Substantia nigra (tissue), 51 donors: ENCODE measurements at places on chromosomes 7 and 10.

DNA sequence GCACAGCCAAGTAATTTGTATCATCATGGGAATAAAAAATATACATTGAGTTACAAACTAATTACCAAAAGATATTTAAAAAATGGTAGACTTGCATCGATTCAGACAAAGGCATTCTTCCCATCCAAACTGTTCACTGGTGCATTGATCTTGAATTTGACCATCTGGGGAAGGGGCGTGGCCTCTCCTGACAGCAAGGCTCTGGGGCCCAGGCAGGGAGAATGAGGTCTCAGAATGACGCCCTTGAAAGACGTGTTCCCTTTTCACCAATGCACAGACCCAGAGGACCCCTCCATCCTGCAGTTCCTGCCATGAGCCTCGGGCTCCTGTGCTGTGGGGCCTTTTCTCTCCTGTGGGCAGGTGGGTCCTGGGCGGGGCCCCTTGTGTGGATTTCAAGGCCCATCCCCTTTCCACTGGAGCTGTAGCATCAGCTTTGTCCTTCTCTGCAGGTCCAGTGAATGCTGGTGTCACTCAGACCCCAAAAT, 91.1 kb upstream of the PRSS58 start:
- DNase-seq = no peak

DNA sequence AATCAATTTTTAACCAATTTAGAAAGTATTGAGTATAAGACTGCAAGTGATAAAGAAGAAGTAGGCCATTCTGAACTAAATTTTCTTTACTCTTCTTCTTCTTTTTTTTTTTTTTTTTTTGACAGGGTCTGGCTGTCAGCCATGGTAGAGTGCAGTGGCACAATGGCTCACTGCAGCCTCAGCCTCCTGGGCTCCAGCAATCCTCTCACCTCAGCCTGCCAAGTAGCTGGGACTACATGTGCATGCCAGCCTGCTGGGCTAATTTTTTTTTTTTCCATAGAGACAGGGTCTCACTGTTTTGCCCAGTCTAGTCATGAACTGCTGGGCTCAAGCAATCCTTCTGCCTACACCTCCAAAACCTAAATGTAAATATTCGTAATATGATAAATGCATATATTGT, 63.2 kb downstream of the DGKB start:
- DNase-seq = no peak

- DNase-seq = no peak
These were observed 38.0 kb upstream of the VSIR start for GRCh38 chr10:71811351-71811750.

DNA sequence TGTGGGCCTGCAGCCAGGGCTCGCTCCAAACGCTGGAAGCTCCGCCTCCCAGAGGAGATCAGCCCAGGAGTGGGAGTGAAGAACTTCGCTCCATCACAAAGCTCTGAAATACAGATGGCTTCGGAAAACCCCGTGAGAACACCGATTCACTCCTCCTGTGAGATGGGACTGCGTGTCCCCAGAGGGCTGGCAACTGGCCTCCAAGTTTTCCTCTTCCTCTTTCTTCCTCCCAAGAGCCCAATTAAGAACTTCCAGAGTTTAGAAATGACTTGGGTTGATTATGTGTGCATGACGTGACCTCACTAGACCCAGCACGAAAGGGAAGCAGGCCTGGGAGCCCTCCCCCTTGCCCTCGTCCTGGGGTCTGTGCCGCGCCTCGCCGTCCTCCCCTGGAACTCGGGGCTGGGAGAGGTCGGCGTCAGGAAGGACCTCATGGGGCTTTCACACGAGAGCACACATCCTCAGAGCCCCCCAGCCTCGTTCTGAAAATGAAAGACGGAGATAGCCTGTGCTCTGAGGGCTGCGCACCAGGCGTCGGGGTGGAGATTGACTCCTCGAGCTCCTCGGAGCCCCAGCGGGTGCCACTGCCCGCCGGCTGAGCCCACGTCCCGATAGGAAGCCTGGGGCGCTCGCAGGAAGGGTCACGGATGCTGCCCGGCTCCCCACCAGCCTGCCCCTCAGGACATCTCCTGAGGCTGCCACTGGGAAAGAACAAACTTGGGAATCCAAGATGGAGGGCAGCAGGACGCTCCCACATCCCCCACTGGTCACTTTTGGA, 37.8 kb downstream of the PTPRN2 start:
- no peak for DNase-seq

- no peak for DNase-seq
These were observed 469.2 kb upstream of the C7orf33 start for GRCh38 chr7:148121401-148121800.

DNA sequence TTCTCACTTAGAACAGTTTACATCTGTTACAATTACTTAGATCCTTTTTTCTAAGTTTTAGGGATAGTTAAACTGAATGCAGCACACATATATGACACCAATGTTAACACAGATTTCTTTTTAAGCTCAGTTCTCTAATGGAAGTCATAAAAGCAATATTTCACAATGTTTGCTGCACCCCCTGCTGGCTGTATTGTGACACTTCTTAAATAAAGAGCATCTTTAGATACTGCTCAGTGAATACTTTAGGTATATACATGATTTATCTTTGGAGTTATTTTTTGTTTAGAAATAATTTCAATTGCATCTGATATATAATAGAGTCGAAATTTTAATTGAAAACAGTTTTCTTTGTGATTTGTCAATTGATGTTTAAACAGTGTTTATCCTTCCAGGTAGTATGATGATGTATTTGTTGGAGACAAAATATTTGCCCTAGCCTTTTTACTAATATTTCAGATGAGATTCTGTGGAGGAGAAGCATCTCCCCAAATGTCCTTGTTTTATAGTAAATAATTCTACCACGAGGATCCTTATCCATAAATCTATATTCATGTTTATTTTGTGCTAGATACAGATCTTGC, 174.4 kb downstream of the ST7 start:
- no peak for DNase-seq

DNA sequence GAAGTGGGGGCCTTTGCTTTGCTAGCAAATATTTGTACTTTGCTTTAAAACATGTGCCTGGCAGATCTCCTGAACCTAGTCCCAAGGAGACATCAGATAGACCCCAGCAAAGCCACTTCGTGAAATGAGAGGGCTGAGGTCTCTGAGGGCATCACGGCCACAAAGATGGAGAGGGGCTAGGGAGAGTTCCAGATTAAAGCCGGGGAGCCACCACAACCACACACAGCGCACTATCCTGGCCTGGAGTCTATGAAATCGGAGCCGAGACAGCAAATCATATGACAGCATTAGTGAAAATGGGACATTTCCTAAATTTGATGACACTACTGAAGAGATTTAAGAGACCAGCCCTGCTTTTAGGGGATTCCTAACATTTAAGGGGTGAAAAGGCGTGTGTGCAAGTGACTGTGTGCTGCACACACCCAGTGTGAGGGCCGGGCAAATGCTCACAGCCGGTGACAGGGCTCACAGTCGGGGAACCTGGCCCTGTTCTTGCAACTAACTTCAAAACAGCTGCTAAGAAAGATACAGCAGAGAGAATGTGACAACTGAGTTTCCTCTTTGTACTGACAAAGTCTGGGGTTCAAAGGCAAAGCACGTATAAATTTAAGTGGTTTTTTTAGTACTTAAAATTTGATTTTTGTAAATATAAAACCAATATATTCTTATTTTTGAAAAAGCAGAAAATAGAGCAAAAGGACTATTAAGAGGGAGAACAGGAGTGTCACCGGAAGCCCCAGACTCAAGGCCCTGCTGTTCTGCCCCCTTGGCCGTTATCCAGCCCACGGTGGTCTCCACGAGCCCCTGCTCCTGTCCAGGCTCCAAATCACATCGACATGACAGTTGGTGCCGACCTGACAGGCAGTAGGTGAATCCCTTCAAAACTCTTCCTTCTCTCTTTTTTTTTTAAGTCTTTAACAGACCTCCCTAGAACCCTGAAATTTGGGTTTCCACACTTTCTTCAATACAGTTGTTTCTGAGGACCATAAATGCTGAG, 49.5 kb downstream of the VIPR2 start:
- DNase-seq = no peak

- no peak for DNase-seq
These were observed 58.6 kb upstream of the ARID5B start for GRCh38 chr10:61842755-61843497.

DNA sequence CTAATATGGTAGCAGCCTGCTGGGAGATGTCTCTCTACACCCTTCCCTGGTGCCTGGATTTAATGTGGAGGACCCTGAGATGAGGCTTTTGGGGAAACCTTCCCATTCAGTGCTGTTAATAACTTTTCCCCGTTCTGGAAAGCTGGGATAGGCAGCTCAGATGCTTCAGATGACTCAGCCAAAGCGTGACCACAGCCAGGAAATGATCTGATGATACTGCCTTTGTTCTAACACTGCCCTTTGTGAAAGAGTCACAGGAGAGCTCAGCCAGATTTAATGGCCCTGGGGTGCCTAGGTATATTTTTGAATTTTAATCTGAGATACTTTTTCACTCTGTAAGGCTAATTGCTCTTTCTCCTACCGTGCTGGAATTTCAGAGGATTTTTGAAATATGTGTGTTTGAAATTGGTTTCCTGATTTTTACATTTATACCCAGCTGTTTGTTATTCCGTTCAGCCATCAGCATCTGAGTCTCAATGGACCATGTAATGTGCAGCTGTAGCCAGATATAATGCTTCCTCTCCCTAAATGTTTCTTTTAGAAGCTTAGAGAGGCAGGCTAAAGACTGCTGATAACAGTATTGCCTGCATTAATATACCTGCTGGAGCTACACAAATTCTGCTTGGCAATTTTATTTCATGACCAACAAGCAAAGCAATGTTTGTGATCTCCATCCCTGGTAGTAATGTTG, 17.8 kb downstream of the CELF2 start:
- no peak for DNase-seq

DNA sequence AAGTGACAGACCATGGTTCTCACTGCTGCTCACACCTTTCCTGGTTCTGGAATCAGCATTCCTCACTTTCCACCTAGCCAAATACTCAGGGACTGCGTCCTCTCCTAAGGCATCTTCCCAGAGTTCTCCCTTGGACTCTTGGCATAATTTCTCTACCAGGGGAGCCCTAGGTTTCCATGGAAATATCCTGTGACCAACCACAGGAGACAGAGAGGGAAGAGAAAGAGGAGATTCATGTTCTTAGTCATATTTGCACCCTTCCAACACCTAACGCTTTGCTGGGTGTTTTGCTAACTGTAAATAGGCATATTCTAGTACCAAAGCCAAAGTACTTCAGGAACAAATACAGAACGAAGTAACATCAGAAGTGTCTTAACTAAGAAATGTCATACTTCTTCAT, 28.6 kb downstream of the DENND11 start:
- DNase-seq = no peak

DNA sequence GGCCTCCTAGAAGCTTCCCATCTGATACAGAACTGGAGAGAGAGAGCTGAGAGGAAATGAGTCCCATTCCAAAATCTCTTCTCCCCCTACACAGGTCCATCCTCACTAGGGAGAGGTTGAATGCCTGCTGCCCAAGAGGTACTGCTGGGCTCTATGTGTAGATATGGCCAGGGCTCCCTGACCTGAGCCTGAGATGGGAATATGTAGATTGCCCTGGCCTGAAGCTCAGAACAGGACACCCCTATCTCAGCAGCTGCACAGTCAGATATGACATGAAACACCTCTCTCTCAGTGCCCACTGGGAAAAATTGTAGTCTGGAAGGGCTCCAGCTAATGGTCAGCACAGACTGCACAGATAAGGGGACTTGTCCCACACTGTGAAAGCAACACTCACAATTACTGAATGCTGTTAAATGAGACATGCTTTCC, 3.1 kb upstream of the IFIT1B start:
- DNase-seq = peak; percentile 43

- DNase-seq = no peak
These were observed 88.3 kb downstream of the PTPRZ1 start for GRCh38 chr7:121961089-121961867.

DNA sequence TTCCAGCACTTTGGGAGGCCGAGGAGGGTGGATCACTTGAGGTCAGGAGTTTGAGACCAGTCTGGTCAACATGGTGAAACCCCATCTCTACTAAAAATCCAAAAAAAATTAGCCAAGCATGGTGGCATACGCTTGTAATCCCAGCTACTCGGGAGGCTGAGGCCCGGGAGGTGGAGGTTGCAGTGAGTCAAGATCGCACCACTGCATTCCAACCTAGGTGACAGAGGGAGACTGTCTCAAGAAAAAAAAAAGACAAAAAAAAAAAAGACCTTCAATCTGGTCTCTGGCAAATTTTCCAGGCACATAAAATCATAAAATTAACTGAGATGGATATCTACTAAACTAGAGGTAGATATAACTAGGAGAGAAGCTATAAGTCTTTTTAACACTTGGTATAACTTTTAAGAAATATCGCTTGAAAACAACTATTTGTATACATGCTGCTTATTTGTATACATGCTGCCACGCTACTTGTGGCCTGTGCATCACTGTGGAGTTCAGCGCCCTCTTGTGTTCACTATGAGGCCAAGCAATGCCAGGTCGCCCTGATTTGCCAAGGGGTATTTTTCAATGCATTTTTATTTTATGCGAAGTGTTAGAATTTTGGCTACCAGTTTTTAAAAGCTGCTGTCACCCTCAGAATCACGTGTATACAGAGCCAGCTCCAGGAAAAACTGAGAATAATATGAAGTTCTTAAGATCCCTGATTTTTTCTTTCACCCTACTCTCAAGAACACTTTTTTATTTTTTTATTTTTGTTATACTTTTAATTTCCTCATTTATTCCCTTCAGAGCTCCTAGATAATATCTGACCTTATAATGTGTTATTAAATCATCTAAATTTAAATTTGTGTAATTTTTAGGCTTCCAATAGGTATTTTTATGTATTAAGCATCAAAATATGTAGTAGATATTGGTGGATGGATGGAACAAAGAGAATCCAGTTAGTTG, 26.7 kb downstream of the CYCS start:
- peak; percentile 27 for DNase-seq

DNA sequence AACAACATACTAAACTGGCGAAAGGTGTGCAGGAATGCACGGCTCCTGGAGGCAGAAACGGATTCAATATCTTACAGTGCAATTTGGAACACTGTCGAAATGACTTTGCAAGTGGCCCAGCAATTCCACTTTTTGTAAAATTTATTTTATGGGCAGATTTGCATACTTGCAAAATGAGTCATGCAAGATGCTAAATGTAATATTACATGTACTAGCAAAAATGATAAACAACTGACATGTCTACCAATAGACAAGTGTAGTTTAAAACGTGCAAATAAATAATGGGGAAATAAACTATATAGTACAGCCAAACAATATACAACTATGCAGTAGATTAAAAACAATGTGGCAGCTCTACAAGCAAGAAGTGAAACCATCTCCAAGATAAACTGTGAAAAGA, 97.7 kb downstream of the ARHGAP12 start:
- no peak for DNase-seq

- no peak for DNase-seq
These were observed 537.9 kb upstream of the MGMT start for GRCh38 chr10:128929131-128929530.

- DNase-seq = no peak
These were observed 116.8 kb upstream of the SH2B2 start for GRCh38 chr7:102169651-102170392.

DNA sequence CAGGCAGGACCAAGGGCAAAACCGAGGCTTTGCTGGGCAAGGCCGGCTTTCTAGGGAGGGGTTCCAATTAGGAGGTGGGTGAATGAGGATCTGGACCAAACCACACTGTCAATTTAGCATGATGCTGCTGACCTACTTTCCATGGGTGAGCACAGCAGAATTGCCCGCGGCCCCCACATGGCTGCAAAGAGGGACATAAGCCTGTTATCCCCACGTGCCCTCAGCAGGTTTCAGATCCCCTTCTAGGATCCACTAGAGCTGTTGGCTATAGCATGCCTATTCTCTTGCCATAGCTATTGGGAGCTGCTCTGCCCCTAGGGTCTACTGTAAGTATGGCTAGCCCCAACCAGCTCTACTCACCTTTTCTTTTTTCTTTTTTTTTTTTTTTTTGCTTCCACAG, 102.8 kb downstream of the COL13A1 start:
- no peak for DNase-seq

- peak; percentile 6 for DNase-seq
These were observed 67.9 kb downstream of the ZNF680 start for GRCh38 chr7:64494912-64495461.
